Stimulated activated CD8-positive, alpha-beta memory T cell treated with anti-CD3 and anti-CD28 coated beads, Interleukin-15, amount 100 ng/mL, for 48 hours (primary cell): ENCODE measurements at places on chromosomes 7 and 10.

DNA sequence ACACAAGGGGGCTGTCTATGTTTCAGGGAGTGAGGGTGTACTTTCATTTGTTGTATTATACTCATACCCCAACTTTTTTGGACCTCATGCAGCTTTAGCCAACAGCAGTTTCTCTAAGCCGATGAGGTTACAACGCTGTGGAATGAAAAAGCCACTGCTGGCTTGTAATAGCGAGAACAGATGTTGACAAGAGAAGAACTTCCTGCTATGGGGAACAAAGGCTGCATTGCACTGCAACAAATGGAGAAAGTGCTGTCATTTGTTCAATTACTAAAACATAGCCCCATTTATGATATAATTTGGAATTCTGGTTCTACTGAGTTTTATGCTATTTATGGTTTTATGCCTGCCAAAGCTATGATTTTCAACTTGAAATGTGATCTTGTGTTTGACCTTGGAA, 104.2 kb upstream of the TMEM72 start:
- DNase-seq, result no peak

DNA sequence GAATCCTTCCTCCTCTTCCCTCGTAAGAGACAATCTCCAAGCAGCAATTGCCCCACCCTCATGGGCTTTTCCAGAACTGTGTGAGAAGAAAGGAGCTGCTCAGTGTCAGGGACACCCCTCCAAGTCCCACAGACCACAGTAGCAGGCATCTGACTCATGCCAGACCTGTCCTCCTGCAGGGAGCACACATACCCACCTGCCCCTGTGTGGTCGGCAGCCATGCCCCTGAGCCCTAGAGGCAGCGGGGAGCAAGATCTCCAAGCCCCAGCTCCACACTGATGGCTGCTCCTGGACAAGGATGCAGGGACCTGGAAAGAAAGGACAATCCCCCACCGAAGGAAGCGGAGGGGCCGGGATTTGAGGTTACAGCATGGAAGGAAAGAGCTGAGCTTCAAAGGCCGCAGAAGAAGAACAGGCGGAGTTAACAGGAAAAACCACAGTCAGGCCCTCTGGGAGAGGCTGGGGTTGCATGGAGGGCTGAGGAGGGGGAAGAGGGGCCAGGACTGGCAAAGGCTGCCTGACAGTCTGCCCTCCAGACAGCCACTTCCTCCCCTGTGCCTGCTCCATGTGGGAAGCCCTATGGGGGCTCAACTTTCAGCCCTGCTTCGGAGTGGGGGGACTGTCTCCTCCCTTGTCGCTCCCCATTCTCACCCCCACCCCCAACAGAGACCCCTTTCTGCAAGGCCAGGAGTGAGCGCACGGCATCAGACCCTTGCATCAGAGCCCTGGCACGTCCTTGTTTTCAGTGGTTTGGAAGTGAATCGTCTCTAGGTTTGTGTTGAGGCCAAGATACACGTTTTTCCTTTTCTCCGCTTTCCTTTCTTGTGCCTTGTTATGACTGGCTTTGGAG, 46.8 kb downstream of the ASB13 start:
- DNase-seq, result no peak

GRCh38 chr10:51964630-51965029, 265.2 kb upstream of the CSTF2T start:
- DNase-seq, result no peak

DNA sequence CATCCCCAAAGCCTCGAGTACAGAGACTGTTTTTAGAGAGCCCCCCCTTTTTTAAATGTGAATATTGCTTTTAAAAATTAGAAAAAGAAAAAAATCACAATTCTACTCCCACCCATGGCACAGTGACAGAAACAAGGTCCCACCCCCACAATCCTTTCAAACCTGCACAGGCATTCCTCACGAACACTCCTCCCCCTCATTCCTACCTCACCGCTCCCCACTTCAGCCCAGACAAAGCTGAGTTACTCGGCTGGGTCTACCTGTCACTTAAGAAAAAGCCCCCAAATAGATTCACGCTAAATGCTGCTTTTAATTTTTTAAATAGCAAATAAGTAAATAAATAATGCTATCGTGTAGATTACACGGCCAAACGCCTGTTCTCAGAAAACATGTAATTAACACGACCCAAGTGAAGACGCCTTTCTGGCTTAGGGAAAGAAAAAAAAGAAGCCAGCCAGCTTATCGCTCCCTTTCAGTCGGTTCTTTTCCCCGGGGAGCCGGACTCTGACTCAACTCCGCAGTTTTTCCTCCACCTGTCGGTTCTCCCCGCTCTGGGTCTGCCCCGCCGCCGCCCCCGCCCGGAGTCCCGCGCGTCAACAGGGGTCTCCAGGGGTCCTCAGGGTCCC, 739 bp downstream of the MPP7 start:
- DNase-seq, result no peak

DNA sequence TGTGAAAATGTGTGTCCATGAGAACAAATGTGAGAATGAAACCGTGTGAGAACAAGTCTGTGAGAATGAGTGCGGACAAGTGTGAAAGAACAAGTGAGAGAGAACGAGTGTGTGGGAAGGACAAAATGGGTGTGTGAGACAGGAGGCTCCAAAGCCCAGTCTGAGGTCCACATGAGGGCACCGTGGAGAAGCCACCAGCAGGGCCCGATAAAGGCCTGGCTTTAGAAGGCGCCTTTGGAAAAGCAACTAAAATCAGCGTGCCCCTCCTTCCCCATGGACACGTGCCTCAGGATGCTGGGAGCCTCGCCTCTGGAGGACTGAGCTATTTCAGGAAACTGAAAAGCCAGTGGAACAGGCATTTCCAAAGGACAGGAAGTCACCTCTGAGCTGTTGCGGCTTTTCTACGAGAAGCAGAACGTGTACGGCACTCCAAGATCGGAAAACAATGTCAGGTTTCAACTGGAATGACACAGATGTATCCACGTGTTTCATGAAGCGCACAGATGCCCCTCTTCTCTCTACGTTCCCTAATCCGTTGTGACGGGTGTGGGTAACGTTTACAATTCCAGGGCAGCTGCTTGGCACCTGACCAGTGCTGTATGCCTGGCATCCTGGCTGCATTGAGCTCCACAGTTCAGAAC, 46.4 kb downstream of the ESYT2 start:
- no peak for DNase-seq

DNA sequence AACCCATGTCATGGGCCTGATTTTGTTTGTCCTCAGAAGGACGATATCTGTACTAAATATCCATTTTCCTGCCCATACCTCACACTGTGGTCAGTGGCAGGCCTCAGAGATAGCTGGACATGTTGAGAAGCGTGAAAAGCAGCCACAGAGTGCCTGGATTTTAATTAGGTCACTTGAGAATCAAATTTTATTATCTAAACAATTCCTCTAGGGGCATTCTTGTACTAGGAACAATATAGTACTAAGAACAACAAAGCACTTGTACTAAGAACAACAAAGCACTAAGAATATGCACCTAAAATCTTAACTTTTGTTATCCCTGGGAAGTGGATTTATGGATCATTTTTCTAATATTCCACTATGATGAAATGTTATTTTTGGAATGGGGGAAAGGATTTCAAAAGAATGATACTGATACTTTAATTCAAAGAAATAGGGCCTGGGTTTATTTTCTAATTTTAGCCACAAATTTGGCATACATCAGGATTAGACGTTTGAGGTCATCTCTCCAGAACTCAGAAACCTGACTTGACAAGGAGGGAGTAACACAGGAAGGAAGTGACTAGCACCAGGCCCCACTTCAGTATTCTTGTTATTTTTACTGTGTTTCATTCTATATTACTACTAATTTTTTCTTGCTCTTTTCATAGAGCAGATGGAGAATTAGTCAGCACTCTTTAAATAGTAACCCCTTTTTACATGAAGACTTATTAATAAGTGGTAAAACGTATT, 112.2 kb downstream of the EXOC4 start:
- no peak for DNase-seq

DNA sequence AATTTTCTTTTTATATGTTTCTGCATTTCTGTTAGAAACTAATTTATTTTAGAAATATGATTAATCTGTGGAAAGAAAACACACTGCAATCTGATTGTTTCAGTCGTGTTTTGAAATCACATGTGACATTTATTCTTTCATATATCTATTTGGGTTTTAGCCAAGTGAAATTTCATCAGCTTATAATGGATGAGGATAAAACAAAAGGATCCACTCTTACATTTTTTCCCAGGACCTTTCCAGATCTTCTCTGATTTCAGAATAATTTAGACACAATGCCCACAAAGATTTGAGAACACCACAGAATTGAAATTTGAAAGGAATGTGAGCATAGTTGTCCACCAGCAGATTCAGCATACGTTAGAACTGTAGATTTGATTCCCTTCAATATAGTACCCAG, 29.1 kb downstream of the CBLL1 start:
- DNase-seq, result no peak

DNA sequence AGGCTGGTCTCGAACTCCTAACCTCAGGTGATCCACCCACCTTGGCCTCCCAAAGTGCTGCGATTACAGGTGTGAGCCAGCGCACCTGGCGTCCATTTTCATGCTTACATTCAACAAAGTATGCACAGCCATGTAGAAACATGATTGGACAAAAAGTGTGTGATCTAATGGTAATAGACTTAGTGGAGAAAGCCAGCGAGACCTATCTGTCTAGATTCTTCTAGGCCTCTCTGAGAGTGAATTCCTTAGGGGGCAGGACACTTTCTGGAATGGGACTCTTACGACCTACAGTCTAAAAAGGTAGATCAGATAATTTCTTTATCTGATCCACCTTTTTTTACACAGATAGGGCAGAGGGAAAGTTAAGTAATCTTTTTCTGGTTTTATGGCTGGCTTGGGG, 46.3 kb upstream of the SDK1 start:
- DNase-seq, result no peak

- DNase-seq, result no peak
These were observed 29.3 kb downstream of the TNS3 start for GRCh38 chr7:47552621-47553020.

GRCh38 chr7:106003525-106004064, 40.5 kb downstream of the CDHR3 start:
- DNase-seq, result no peak

GRCh38 chr10:62231371-62231770, 37.3 kb downstream of the RTKN2 start:
- no peak for DNase-seq

GRCh38 chr10:132142396-132143161, 44.2 kb upstream of the DPYSL4 start:
- peak; percentile 25 for DNase-seq

GRCh38 chr10:72011468-72011867, 47.3 kb downstream of the CHST3 start:
- DNase-seq, result no peak

DNA sequence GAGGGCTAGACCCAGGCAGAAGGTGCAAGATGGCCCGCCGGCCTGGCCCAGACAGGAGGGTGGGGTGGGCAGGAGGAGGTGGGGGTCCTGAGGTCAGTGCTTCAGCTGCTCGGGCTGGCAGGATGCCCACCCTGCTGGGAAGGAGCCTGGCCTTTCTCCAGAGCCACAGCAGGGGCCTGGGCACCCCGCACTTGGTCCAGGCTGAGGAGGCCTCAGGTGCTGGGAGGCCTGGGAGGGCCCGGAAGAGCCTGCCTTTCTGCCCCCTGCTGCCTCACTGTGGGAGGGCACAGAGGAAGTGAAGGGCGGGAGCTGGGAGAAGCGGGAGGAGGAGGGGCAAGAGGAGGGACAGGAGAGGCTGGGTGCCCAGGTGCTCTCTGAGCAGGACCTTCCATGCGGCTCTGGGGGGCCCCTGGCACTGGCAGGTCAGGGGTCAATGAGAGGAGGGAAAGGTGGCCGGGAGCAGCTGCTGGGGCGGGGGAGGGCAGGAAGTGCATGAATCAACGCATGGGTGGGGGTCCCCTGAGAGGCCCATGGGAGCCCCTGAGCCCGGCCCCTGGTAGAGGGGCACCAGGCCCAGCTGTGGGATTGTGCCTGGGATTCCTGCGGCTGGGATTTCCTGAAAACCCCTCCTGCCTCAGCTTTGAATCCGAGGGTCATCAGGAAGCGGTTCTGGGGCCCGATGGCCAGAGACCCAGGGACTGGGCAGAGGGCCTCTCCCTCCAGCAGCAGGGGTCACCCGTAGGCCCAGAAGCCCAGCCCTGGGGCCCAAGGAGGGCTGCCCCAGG, 49.9 kb downstream of the PWWP2B start:
- DNase-seq, result peak; percentile 63

DNA sequence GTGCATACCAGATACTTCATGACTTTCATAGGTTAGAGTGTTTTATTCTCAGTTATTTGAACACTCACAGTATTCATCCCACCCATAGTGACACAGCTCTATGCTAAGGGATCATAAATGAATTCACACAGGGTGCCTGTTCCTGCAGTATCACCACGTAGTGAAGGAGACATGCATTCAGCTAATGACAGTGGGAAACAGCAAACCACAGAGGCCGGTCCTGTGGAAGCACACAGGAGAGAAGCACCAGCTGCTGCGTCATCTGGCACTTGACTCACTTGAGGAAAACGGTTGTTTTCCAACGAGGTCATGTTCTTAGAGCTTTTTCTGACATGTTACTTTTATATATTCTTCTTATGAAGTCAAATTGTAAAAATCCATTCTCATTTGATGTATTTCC, 73.0 kb downstream of the UBE3C start:
- no peak for DNase-seq

DNA sequence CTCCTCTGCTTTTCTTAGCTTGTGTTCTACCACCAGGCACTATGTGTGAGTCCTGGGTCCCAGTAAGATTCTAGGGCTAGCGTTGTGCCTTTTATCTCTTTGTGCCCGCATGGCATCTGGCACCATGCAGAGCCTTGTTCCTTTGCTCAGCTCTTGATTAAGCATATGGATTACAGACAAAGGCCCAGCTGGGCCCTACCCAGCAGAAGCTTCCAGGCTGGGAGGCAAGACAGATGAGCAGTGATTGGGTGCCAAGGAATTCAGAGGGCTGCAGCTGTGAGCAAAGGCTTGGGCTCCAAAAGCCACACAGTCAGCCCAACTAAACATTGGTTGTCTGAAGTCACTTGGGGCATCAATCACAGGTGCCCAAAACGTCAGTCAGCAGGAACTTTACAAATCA, 2.0 kb downstream of the ACSM6 start:
- DNase-seq, result no peak

DNA sequence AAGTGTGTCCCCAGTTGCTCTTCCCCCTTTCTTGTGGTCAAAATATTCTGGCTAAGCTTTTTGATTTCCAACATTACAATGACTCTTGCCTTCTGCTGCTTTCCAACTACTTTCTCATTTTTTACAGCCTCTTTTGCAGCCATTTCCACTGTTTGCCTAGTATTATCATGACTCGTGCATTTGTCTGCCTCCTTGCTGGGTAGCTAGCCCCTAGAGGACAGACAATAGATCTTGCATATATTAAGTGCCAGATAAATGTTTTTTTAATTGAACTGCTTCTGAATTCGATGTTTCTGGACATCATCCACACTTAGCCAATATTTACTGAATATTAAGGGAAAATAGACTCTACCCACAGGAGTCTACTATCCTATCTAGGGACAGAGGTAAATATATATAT, 124.5 kb downstream of the POU6F2 start:
- no peak for DNase-seq
